ENCODE measurements at places on chromosomes 1 and 21.
A peak's percentile ranks its signal among the peaks of the same experiment; 100 is the strongest.

- DNase-seq: peak; percentile 78
These were observed 4.1 kb downstream of the PYCR2 start for GRCh38 chr1:225919906-225920305.

DNA sequence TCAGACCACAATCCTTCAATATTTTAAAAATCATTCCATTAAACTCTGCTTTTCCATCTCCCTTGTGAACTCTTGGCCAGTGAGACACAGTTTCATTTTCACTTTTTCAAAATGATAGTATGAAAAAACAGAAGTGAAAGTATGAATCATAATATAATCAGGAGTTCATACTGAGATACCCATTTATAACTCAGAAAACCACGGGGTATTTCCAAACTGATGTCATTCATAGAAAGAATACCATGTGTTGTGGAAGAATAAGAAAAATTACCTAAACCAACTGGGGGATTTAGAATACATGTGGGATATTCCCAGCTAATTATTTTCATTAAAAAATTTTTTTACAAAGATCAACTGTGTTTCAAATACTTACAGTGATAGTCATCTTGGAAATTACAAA is 149.9 kb downstream of the MRPL39 start:
- no peak for DNase-seq

DNA sequence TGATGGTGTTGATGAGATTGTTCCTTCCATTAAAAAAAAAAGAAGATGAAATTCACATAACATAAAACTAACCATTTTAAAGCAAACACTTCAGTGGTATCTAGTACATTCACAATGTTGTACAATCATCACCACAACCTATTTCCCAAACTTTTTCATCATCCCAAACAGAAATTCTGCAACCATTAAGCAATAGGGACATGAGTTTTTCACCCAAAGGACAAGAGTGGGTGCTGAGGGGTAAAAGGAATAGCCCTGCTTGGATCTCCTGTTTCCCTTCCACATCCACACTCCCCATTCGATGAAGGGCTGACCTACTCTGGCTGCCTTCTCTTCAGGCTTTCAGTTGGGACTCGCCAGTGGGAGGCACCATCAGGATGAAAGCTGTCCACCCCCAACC is 59.3 kb downstream of the SLC9A1 start:
- no peak for DNase-seq

DNA sequence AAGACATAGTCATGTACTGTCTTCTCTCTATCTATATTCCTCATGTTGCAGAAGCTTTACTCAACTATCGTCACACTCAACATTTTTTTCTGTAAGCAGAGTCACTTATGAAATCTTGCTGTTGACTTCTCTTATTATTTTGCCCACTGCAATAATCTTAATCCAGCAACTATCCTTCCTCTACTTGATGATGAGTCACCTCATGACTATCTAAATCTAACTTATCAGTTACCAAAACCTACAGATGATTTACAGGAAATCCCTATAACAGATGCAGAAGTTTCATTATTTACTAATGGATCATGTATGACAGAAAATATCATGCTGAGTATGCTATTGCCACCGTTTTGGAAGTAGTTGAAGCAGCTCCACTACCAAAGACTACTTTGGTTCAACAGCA is 378.9 kb downstream of the DUSP10 start:
- DNase-seq: no peak

- no peak for DNase-seq
These were observed 124.8 kb downstream of the NR5A2 start for GRCh38 chr1:200152336-200152735.

DNA sequence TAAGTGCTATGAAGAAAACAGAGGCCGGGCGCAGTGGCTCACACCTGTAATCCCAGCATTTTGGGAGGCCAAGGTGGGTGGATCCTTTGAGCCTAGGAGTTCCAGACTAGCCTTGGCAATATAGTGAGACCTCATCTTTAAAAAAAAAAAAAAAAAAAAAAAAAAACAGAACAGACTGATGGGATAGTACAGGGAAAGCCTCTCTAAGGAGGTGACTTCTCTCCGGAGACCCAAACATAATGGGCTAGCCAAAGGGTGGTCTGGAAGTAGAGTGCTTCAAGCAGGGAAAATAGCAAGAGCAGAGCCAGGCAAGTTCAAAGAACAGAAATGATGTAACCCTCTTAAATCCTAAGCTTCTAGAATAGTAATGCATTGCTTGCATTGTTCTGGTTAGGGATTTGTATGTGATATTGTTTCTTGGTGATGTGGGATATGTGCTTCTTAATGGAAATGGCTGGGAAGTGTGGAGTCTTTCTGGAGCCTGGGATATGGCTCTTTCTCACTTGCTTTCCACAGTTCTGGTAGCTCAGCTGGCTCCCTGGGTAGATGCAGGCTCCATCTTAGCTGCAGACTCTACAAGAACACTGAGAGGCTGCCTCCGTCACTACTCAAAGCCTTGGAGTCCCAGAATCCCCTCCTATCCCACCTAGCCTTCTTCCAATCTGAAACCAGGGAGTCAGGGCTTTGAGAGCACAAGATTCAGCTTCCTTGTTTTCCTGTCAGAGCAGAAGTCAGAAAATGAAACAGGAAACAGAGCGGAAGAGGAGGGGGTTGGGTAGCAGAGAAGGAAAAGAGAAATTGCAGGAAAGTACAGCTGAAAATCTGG is 1.9 kb upstream of the PIGV start:
- DNase-seq: peak; percentile 13

- DNase-seq: no peak
These were observed 14.7 kb upstream of the CFAP126 start for GRCh38 chr1:161382214-161383019.

- no peak for DNase-seq
These were observed 14.9 kb upstream of the HJV start for GRCh38 chr1:146036241-146036964.

GRCh38 chr1:63937461-63938022 is 163.7 kb downstream of the ROR1 start:
- DNase-seq: no peak

- DNase-seq: no peak
These were observed 18.7 kb downstream of the MIER1 start for GRCh38 chr1:66943361-66943969.

- no peak for DNase-seq
These were observed 608.5 kb downstream of the SMYD3 start for GRCh38 chr1:245898581-245898980.

- DNase-seq: no peak
These were observed 140.2 kb upstream of the FGGY start for GRCh38 chr1:59156526-59157199.

DNA sequence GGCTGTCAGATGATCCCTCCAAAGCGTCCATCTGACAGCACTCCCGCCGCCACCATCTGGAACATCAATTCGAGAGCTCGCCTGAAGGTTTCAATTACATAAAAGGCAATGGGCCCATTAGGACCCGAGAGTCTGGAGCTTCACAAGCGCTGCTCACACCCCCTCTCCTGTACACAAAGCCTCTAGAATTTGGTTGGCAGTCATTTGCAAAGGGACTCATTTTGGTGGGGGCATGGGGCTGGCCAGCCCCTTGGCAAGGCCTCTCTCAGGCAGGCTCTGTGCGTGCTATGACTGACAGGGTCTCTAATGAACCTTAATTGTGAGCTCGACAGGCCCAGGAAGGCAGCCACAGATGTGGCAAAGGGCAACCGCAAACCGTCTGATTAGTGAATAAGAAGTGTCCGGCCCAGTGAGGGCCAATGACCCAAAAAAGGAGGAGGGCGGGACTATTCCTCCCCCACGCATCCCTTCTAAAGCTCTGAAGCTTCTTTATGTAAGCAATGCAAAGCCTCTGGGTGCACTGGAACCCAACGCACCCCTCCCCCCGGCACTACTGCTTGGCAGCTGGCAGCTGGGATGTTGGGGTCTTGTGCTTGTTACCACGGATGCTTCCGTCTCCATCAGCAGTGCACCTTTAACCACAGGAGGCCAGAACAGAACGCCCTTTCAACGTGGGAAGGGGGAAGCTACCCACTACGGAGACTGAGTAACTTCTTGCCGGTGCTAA is 79.4 kb downstream of the CAPZB start:
- no peak for DNase-seq

DNA sequence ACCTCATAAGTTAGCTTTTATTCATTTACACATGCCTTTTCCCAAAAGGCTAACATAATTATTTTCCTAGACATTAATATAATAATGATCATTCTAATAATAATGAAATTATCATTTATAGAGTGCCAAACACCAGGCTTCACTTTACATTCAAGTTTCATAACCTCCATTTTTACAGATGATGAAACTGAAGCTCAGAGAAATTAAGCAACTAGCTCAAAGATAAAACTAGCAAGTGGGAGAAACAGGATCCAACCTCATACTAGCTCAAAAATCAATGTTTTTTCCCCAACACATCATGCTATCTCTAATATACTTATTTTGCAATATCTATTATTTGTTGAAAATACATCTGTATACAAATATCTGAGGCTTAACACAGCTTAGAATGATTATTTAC is 14.0 kb downstream of the LPGAT1 start:
- DNase-seq: no peak

- DNase-seq: no peak
These were observed 33.4 kb downstream of the HSD17B7 start for GRCh38 chr1:162823771-162824525.

DNA sequence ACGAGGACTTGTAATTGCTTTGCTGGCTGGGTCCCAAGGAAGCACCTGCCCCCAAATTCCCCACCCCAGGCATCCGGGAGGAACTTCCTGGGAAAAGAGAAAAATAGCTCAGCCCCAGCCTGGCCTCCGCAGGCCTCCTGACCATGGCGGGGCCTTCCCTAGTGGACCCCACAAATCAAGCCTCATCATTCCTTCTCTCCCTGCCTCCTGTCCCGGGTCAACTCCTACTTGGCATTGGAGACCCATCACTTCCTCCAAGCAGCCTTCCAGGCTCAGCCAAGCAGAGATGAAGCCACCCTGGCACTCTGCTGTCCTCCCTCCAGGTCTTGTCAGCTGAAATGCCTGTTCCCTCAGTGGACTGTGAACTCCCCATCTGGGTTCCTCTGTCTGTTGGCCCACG is 38.0 kb downstream of the AJAP1 start:
- DNase-seq: no peak

DNA sequence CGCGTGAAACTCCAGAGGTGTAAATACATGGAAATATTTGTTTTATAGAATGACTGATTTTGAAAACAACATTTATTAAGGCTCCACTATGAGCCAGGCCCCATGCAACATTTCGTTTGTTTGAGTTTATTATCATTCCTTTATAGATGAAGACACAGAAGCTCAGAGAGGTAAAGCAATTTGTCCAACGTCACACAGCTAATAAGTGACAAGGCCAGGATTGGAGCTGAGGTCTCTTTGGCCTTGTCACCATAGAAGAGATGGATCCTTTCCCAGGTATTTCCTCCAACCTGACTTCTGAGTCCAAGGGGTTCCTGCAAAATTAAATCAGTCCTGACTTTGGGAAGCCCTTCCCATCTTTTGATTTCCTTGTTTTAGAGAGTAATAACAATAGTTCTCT is 98.0 kb downstream of the SYF2 start:
- no peak for DNase-seq

DNA sequence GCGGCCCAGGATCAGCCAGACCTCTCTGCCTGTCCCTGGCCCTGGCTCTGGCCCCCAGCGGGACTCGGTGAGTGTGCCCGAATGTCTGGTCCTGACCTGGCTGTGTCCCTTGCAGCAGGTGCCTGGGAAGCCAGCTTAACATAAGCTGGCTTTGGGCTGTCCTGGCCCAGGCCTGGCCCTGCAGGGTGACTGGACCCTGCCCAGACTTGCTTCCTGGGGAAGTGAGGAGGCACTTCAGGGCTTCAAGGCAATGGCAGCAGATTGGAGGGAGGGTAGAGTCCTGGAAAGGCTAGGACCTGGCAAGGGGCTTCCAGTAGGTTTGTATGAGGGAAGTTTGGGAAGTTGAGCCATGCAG is 16.4 kb downstream of the RPS6KA1 start:
- DNase-seq: no peak

GRCh38 chr21:38849776-38850175 is 44.0 kb downstream of the ETS2 start:
- no peak for DNase-seq

DNA sequence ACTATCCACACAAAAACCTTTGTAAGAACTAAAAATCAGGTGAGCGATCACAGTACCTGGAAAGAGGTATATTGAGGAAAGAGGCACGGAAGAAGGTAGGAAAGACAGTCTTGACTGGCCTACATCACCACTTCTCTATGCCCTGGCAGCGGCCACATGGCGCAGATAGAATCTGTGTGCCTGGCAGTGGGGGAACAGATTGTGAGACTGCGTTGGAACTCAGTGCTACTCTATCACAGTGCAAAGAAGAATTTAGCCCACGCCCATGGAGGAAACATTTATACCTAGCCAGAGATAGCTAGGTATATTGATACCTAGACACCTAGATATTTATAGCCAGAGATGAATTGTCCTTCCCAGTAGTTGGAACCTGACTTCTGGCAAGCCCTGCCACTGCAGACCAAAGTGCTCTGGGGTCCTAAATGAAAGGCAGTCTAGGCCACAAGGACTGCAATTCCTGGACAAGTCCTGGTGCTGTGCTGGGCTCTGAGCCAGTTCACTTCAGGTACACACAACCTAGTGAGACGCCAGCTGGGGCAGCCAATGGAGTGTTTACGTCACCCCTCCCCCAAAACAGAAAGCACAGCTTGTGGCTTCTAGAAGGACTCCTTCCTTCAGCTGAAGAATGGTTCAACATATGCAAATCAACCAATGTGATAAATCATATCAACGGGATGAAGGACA is 51.9 kb downstream of the DHX9 start:
- no peak for DNase-seq

- DNase-seq: no peak
These were observed 285.6 kb downstream of the CACNA1E start for GRCh38 chr1:181768930-181769280.

Data from caudate nucleus (tissue), 63 donors.